Occipital lobe (tissue), 3 donors: ENCODE measurements at places on chromosomes 5 and 9.
A peak's percentile ranks its signal among the peaks of the same experiment; 100 is the strongest.

DNA sequence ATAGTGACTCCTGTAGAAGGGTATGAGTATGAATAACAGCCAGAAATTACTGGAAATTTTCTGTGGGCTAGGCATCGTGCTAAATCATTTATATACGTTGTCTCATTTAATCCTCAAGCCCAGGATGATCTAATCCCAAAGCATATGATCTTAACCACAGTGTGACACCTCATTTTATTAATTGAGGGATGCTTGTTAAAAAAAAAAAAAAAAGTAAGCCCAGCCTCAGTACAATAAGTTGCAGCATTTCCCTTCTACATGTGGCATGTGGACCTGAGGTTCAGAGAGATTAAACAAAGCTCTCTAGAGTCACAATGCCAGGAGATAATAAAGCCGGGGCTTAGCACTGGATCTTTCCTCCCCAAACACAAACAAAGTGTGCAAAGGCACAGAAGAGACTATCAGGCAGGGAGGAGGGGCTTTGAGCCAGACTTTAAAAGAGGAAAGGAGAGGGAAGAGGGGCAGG lies 49.5 kb downstream of the KLF4 start:
- no peak for DNase-seq

- DNase-seq = no peak
Measured at GRCh38 chr9:70893580-70894122, 227.8 kb downstream of the TRPM3 start.

DNA sequence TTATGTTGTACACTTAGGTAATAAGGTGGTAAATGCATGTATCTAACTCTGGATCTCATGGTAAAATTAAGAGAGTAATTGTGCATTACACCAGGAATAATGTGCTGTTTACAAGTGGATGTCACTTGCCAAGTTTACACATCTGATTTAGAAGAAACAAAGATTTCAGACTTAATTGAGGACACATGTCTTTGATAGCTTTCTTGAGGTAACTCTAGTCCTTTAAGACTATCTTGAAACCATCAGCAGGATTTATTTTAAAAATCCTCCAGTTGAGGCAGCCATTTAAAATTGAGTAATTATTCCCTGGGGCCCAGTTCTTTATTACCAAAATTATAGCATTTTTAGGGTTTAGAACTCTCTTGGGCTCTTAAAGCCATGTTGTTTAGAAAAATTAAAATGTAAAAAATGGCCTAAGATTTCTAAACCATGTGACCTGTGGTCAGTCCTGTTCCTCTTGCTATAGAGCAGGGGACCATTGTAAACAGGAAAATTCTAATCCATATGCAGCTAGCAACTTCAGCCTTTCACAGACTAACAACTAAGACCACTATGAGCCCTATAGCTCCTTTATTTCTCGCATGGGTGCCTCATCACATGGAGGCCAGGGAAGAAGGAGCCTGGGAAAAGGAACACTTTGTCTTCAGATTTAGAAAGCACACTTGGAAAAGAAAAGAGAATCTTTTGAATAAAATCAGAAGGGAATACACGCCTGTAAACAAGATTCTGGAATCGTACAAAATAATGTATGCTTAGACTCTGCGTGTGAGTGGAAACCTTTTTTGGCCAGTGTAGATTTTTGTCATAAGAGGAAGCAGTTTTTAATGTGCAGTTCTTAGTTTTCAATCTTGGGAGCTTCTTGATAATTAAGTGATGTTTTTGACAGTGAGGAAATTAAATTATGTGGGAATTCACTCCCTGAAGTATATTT lies 71.2 kb downstream of the ZSWIM6 start:
- no peak for DNase-seq

GRCh38 chr9:98794802-98795201 lies 1.6 kb downstream of the ANKS6 start:
- DNase-seq = no peak

DNA sequence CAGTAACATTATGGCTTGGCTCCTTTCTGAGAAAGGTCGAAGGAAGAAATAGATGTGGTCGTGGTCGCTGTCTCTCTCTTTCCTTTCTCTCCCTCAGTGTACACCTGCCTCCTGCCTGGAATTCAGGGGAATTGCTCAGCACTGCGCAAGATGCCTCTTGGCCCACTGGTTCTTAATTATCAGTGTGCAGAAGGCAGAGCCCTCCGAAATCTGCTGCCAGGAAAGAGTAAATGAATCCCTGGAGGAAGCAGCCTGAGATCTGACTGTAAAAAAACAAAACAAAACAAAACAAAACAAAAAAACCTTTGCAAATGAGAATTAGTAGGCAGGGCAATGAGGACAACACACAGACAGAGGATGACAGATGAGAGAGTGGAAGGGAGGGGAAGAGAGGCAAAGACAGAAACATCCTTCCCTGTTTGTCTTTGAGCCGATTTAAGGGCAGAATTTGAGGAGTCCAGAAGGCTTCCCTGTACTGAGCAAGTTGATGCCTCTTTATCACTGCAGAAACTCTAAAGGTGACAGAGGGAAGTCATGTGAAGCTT lies 113.8 kb upstream of the PUM3 start:
- no peak for DNase-seq

- DNase-seq = peak; percentile 71
Measured at GRCh38 chr9:91036826-91037510, 235.3 kb downstream of the SYK start.

- DNase-seq = no peak
Measured at GRCh38 chr9:18708429-18708828, 234.5 kb downstream of the ADAMTSL1 start.

DNA sequence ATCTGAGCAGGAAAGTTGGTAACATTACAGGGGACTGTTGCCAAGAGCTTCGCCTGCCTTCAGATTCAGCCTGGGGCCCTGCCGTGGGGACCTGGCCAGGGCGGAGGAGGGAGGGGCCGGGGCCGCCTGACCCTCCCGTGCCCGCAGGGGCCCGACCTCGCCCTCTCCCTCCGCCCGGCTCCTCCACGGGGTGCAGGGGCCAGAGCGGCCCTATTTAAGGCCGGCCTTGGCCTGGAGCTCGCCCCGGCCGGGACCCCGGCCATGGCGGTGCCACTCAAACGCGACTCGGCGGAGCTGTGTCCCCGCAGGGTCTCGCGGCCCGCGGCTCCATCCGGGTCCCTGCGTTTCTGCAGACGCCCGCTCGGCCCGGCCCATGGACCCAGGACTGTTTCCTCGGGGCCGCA lies 757 bp downstream of the TMEM250 start:
- no peak for DNase-seq

GRCh38 chr9:101574731-101575333 lies 19.9 kb downstream of the PPP3R2 start:
- DNase-seq = no peak

DNA sequence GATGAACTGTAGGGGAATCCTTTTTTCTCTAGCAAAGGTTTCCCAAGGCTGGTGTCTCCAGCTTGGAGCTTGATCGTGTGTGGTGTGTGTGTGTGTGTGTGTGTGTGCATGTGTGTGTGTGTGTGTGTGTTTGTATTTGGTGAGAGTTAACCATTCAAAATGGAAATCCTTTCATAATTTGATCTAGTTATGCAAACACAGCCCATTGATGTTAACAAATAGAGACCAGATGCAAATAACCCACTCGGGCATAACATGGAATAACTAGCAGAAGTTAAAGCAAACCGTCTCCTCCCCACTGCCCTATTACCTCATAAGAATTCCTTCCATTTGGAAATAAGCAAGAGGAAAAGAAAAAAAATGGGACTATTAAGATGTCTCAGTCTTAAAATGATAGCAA lies 24.9 kb upstream of the ZSWIM6 start:
- no peak for DNase-seq

- DNase-seq = no peak
Measured at GRCh38 chr9:74589576-74589975, 92.4 kb downstream of the RORB start.

- no peak for DNase-seq
Measured at GRCh38 chr9:35385042-35385441, 104.9 kb upstream of the RUSC2 start.

DNA sequence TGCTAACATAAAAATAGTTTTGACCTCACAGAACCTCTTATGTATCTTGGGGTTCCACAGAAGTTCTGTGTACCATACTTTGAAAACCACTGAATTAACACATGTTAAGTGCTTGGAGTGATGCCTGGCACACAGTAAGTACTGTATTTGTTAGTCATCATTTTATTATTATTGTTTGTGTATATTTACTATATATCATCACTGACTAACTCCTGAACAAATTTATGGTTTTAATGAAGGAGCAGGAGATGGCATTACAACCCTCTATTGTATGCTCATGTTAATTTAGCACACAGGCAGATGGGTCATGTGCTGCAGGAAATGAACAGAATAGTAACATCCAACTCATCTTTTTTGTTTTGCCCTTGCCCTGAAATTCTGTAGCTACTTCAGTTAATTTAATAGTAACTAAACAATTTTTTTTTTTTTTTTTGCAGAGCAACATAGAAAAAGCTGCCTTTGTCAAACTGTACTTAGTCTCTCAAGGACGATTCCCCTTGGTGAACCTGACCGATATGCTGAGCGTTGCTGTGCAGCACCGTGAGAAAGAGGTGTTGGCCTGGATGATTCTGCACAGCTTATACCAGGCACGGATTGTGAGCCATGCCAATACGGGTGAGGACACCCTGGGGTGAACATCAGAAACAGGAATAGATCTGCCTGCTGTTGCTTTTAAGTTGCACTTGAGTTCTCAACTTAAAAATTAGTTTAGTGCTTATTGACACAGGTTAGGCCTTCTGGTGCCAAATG lies 45.4 kb downstream of the HACD4 start:
- no peak for DNase-seq

DNA sequence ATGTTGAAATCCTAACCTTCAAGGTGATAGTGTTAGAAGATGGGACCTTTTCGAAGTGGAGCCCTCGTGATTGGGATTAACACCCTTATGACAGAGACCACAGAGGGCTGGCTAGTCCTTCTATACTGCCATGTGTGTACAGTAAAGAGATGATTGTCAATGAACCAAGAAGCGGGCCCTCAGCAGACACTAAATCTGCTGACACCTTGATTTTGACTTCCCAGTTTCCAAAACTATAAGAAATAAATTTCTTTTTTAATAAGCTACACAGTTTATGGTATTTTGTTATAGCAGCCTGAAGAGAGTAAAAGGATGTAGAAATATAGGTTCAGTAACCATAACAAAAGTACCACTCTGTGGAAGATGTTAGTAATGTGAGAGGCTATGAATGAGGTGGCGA lies 419.0 kb upstream of the NUDT12 start:
- DNase-seq = no peak

GRCh38 chr5:128857076-128857677 lies 108.1 kb upstream of the SLC27A6 start:
- no peak for DNase-seq

DNA sequence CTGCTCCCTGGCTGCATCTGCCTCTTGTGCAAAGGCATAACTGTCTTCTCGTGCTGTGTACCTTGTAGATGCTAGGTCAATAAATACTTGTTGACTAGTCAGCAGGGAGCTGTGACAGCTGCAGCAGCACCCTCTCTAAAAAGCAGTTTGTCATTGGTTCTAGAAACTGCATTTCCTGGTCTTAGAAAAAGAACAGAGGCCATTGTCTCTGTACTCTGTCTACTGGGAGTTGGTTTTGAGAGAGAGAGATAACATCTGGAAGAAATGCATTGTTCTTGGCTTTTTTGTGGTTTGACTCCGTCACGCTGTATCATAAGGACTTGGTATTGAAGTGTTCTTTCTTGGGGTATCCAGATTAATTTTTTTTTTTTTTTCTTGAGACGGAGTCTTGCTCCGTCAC lies 32.3 kb downstream of the SH3GLB2 start:
- no peak for DNase-seq

- no peak for DNase-seq
Measured at GRCh38 chr5:51095486-51095885, 287.8 kb upstream of the ISL1 start.

- DNase-seq = no peak
Measured at GRCh38 chr5:78799266-78800017, 150.9 kb upstream of the LHFPL2 start.

DNA sequence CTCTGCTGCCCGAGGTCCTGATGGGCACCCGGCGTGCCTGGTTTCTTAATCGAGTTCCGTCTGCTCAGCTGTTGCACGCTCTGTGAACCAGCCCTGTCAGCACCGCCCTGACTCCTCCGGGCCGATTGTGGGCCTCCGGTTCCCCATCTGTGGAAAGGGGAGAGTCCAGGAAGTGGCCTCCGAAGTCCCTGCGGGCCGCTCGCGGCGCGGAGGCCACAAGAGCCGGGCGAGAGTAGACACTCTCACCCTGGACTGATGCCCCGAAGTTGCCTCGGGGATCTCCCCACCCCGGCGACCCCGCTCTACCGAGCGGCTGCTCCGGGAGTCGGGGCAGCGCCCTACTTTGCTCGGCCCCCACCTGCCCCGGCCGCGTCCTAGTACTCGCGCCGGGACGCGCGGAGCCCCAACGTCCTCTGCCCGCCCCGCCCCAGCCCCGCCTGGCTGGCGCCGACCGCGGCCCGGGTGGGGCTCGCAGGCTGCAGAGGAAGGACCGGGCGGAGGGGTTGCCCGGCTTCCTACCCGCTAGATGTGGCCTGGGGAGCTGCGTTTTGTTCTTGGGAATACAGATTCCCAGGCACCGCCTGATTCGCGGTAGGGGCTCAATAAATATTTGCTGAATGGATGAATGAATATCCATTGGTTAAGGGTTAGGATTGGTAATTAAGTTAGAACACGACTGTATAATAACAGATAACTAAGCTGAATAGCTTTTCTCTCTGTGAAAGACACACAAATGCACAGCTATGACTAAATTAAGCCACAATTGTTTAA lies 935 bp upstream of the ZNF367 start:
- DNase-seq = peak; percentile 63

DNA sequence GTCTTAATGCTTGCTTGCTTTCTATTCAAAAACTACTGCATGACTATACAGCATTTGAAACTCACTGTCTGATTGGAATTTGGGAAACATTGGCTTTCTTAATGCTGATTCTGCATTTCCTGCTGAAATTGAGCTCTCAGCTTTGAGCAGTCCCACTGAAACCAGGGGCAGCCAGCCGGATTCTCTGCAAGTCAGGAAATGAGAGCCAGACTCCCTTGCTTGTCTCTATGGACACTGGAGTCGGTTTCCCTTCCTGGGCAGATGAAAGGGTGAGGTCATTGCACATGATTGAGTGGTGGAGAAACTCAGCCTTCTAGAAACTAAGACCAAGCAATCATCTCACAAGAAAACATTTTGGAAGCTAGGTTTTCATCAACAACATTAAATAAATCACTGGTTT lies 119.7 kb upstream of the SPATA31C2 start:
- DNase-seq = no peak

DNA sequence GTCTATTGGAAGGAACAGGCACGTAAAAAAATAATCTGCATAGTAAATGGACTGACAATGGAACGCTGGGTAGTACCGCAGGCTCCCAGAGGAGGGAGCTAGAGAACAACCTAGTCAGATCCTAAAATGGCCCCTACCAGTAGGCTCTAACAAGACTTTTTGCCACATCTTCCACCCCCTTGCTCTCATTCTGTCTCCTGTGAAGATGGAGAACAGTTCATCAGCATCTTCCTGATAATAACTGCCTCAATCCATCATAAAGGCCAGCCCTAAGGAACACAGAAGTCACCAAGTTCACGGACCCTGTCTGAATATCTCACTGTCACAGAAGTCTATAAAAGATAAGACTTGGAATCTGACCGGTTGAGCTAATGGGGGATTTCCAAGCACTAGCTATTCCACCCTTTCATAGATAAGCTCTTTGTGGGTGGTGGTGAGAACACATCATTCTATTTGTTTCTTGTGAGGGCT lies 133.4 kb downstream of the SLC1A3 start:
- peak; percentile 14 for DNase-seq

GRCh38 chr9:99363509-99363908 lies 141.4 kb downstream of the SEC61B start:
- DNase-seq = no peak
